Mammary epithelial cell (primary cell): ENCODE measurements at places on chromosomes 7 and 10.

- DNase-seq, result peak; percentile 61
These were observed 82.1 kb downstream of the CPEB3 start for GRCh38 chr10:92208736-92209135.

- no peak for DNase-seq
These were observed 51.7 kb downstream of the LAMB1 start for GRCh38 chr7:107951172-107951787.

DNA sequence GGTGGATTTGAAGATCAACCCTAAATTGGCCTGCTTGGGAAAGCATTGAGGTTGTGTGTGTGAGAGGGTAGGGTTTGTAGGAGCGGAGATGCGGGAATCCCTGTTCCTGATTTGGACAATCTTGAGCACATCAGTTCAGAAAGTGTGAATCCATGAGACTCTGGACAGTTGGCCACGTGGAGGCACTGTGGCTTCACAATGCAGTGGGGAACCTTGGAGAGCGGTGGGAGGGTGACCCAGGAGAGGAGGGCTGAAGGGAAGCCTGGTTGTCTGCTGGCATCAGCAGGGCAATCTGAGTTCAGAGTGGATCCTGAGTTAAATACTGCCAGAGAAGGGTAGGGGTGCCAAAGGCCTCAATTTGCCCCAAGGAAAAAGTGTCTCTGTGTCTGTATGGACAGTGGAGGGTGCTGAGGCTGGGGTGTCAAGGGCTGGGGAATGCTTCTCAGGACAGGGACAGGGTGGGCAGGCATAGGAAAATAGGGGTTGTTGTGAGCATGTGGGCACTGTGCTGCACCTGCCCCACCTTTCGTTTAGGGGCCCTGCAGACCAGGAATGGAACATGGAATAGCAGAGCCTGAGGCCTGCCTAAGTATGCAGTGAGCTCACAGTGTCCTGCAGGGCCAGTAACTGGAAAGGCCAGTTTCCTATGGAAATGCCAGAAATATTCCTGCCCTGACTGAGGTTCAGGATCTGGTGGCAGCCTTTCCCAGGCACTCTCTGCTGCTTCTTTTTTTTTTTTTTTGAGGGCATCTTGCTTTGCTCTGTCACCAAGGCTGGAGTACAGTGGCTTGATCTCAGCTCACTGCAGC, 162.9 kb upstream of the PRSS58 start:
- DNase-seq, result peak; percentile 14

- DNase-seq, result peak; percentile 82
These were observed 133.7 kb downstream of the PTPRZ1 start for GRCh38 chr7:122006687-122007086.

- no peak for DNase-seq
These were observed 39.0 kb upstream of the FOXL3 start for GRCh38 chr7:251005-251404.

GRCh38 chr7:78434281-78434680, 635.7 kb downstream of the PHTF2 start:
- DNase-seq, result no peak

DNA sequence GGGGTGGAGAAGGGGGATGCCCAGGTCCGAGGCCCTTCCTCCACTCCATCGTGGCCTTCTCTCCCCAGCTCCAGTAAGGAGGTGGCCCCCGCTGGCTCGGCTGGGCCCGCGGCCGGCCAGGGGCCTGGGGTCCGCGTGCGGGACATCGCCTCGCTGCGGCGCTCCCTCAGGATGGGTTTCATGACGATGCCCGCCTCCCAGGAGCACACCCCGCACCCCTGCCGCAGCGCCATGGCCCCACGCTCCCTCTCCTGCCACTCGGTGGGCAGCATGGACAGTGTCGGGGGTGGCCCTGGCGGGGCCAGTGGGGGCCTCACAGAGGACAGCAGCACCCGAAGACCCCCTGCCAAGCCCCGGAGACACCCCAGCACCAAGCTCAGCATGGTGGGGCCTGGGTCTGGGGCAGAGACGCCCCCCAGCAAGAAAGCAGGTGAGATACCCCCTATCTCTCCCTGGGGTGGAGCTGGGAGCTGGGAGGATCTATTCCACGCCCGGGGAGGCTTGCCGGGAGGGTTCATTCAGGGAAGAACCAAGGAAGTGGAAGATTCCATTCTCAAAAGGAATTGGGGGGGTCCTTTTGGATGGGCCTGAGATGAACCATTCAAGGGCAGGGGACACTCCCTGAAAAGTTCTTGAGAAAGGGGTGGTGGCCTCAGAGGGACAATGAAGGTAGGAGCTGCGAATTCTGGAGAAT, 3.2 kb downstream of the NYAP1 start:
- DNase-seq, result no peak

GRCh38 chr10:3746634-3747033, 38.4 kb downstream of the KLF6 start:
- DNase-seq, result no peak

- DNase-seq, result no peak
These were observed 30.6 kb upstream of the PITRM1 start for GRCh38 chr10:3203016-3203811.
